KG1 (cell line): ENCODE measurements at places on chromosomes 3 and 15.

- DNase-seq, result no peak
Observed at GRCh38 chr3:57743496-57743895, 12.6 kb upstream of the SLMAP start.

- DNase-seq, result no peak
Observed at GRCh38 chr15:77064063-77064462, 6.8 kb downstream of the TSPAN3 start.

GRCh38 chr3:147387885-147388699, 18.3 kb downstream of the ZIC4 start:
- no peak for DNase-seq

- no peak for DNase-seq
Observed at GRCh38 chr3:171844873-171845272, 1.7 kb downstream of the TMEM212 start.

DNA sequence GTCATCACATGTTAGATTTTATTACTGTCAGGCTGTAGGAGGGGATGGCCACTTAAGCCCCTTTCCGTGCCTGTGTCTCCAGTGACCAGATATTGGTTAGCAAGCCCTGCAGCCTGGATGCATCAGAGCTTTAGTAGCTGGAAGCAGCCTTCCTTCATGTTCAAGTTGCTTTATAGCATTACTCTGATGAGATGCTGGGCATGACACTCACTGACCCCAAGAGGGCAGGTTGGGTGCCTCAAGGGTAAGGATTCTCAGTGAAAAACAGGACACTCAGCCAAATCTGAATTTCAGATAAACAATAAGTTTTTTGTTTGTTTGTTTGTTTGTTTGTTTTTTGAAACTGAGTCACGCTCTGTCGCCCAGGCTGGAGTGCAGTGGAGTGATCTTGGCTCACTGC, 68.5 kb upstream of the PTX3 start:
- DNase-seq, result no peak

DNA sequence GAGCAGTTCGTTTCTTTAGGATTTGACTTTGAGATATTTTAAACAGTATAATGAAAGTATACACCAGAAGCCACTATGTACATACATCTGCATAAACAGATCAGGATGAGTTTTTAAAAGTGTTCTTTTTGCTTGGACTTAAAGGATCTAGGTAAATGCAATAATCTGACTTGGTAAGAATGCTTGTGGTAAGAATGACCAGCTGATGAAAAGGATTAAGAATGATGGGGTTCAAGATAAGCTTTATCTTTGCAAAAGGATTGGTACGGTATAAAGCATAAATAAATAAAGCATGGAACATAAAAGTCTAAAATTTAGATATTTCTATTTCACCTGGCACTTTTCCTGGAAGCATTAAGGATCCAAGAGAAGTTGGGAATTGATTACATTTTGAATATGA, 9.8 kb upstream of the MME start:
- no peak for DNase-seq

DNA sequence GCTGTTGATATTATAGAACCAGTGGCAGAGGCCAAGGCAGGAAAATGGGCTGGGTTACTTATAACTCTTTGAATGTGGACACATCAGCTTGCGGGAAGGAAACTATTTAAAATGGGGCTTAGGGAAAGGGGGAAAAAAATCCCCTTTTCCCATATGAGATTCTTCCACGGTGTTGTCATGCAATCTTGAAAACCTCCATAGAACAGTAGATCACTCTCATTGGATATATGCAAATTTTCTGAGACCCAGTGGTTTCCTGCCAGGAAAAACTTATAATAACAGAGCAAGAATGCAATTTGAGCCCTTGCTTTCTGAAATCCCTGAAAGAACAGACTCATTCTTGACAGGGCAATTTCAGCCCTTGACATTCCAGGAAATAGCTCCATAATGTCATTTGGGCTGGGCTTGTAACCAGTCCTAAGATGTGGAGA, 31.1 kb downstream of the TMEM212 start:
- no peak for DNase-seq

- no peak for DNase-seq
Observed at GRCh38 chr3:190807719-190808375, 54.6 kb downstream of the GMNC start.

DNA sequence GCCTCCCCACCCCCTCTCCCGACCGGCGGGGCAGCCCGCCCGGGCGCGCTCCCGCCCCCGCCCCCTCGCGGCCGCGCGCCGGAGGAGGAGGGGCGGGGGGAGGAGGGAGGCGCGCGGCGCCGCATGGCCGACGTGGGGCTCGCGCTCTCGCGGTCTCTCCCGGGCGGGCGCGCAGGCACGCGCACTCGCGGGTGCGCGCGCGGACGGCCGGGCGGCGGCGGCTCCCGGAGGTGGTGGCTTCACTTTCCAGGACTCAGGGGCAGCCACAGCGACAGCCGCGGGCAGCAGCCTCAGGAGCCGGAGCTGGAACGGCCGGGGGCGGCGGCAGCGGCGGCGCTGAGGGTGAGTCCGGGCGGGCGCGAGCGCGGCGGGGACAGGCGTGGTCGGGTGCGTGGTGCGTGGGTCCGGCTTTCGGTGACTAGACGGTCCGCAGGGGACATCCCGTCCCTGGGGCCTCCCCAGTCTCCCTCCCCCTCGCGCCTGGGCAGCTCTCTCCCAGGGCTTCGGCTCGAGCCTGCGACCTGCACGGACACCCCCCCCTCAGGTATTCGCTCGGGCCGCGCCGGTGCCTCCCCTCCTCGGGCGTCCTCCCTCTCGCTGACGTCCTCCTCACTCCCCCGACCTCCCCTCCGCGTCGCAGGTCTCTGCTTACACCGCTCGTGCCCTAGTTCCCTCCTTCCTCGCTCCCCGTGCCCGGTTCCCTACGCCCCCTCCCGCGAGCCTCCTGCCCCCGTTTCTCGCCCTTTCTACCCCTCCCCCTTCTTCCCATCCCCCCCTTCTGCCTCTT, at the start of gene UBE2E2:
TSS of gene UBE2E2 (plus strand) at position 407 of the 787 bp plus-strand sequence.
- DNase-seq, result peak; percentile 30

DNA sequence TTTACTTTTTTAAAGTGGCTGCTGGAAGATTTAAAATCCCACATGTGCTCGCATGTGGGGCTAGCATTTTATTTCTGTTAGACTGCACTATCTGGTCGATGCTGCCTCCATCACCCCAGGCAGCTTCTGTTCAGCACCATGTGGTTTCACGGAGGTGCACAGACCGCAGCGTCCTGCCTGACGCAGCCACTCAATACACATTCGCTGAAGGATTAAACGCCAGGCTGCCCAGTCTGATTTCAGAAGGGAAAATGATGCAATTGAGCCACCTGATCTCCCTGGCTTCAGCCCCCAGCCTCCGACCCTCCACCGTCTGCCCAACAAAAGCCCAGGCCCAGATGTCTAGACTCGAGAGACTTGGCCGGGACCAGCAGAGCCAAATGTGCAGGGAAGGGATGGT, 84.5 kb downstream of the MEGF11 start:
- DNase-seq, result no peak

DNA sequence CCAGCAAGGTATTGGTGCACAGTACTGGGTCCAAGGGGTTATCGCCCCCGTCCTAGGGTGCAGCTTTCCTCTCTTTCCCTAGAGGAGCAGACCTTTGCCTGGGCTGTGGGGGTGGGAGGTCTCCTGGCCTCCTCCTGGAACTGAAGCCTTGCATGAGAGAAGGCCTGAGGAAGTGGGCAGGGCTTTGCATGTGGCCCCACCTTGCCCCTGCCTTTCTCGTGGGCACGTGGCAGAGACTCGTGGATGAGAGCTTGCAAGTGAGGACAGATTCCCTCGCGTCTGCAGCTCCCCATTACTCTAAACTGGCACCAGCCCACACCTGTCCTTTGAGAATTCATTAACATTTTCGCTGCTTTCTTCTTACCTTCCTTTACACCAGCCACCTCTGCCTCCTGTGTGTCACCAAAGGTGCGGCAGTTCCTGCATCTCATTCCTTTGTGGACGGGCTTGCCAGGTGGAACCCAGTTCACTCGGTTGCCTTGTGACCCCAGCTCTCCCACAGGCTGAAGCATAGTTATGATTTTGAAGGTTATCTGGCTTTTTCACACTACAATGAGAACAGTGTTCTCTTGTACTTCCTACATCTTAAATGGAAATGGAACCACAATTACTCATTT, 40.9 kb upstream of the NR2C2 start:
- DNase-seq, result no peak

DNA sequence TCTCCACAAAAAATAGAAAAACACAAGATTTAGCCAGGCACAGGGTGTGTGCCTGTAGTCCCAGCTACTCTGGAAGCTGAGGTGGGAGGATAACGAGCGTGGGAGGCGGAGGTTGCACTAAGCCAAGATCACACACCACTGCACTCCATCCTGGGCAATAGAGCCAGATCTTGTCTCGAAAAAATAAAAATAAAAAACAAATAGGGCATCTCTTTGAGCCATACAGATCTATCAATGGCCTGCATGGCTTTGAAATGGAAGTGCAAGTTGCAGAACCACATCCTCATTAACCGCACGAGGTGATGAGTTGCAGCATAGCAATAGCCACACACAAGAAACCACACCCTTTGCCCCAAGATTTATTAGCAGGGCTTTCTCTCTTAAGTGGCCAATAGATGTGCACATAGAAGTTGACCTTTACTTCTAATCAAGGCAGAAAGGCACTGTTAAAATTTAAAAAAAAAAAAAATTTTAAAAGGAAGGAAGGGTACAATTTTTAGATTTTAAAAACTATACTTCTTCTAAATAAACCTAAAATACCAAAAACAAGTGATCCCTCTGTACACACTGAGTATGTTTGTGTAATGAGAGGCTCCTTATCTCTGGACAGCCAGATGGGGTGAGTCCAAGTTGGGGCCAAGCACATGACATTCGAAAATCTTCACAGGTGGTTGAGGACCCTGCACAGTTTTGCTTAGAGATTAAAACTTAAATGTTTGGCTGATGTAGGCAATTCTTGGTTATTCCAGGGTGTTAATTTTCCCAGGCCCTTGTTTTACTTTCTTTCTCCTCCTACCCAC, 53.4 kb downstream of the FILIP1L start:
- DNase-seq, result no peak

DNA sequence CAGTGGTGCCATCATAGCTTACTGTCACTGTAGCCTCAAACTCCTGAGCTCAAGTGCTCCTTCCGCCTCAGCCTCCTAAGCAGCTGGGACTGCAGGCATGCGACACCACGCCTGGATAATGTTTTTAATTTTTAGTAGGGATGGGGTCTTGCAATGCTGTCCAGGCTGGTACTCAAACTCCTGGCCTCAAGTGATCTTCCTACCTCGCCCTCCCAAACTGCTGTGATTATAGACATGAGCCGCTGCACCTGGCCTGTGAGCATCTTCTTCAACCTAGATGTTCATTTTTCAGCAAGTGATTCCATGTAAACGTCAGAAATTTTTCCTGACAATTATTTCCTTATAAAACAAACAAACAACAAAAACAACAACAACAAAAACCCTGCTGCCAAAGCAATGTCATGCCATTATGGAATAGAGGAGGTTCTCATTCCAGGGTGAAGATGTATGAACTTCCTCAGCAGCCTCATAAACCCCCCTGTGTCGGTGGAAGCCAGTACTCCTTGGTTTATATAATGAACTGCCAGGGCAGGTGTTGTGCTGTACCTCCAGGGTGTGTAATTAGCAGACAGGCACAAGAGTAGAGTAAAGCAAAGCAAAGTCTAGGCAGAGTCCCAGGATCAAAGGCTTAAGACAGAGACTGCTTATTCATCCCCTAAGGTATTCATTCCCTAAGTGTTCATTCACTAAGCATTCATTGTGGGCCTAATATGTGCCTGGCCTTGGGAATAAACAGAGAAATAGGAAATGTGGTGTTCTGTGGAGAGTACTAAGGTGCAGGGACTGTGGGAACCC, 44.6 kb downstream of the NR2C2 start:
- DNase-seq, result no peak

DNA sequence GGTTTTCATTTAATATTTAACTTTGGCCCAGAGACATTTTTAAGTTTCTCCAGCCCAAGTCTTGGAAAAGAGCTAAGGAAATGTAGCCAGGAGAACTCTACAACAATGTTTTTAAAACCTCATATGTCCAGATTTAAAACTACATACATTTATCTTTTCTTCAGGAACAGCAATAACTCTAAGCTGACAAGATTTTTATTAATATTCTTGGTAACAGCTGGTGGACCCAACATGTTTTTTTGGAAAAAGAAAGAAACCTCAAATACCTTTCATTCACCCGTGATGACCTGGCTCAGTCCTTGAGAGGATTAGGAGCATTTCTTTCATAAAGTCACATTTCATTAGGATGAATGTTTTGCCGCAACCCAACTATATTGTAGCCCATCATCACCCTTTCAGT, 50.4 kb upstream of the CMSS1 start:
- DNase-seq, result no peak

DNA sequence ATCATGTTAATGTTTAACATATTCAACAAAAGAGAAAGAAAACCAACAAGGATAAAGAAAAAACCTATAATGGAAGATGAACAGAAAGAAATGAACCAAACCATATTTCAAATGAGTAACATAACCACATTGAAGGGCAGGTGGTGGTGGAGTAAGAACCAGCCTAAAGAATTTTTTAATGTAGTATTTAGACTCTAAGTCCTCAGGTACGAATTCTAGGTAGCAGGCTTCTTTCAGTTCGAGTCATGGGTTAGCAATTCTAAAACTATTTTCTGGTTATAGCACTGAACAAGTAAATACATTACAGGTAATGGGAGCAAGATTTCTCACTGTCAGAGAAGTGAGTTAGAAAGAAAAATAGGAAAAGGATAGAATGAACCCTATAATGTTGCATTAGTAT, 24.4 kb downstream of the DCBLD2 start:
- no peak for DNase-seq

- DNase-seq, result no peak
Observed at GRCh38 chr3:107413264-107413663, 36.0 kb downstream of the CCDC54 start.

DNA sequence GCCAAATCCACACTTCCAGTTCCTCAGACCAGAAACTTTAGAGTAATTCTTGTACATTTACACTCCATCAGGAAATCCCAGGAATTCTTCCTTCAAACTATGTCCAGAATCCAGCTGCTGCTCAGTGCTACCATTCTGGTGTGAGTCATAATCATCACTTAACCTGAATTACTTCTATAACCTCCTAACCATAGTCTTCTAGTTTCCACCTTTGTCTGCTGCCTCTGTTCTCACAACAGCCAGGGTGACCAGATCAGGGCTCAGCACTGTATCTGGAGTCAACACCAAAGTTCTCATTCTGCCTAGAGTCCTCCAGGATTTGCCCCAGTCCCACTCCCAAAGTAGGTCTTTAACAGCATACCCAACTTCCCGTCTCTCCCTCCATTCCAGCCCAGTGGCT, 3.4 kb downstream of the CLDND1 start:
- no peak for DNase-seq

GRCh38 chr15:101486696-101487459, 2.6 kb downstream of the PCSK6 start:
- DNase-seq, result no peak

DNA sequence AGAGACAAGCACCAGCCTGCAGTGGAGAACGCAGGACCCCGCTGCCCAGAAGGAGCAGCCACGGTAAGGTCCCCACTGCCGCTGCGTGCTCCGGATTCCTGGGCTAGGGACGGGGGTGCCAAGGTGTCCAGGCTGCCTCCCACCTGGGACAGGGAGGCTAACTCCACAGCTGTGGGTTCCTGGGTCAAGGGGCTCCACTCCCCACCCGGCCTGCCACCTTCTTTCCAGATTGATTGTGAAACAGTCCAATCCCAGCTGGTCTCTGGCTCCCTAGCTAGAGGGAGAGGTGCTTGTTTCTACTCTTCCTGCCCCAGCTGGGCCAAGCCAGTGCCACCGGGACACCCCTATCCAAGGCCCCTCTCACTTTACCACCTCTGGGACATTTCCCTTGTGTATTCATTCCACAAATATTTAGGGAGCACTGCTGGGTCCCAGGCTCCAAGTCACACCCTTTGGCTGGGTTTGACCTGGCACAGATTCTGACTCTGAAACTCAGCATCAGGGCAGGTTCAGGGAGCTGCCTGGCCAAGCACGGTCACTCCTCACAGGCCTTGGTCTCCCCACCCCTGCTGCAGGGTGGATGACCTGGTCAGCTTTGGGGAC, 1.9 kb downstream of the PAK6 start:
- DNase-seq, result no peak
